Bronchial epithelial cell (primary cell): ENCODE measurements at places on chromosomes 13 and 19. TPM values are rescaled to one million over a fixed set of nuclear protein-coding genes. Genes with fewer than 3 reads are reported as not detected.
A peak's percentile ranks its signal among the peaks of the same experiment; 100 is the strongest.

WTIP gene
- total RNA-seq: 40.3 and 43.9 TPM in 2 replicates

SKA3 gene
- 1.2 and 1.8 TPM in 2 replicates for total RNA-seq

DNA sequence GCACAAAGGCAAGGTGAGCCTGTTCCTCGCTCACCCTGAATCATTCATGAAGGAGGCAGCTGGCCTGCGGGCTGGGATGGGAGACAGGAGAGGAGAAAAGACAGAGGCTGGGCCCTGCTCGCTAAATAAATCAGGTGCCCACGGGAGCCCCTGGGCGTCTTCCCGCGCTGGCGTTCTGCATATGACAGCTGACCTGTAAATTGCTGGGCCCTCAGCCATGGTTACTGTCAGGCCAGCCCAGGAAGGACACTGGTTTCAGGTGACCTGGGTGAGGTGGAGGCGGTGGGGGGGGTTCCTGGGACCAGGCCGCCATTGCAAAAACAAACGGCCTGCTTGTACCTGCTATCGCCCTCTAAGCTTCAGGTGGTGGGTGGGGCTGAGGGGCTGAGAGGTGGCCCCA is 3.4 kb upstream of the PTBP1 start:
- DNase-seq: no peak

GRCh38 chr19:43526884-43527859 is at the start of gene ETHE1:
Gene ETHE1, minus strand, starts transcription at chr19:43527201. Its CDS starts 24 bp downstream, at chr19:43527177.
- peak; percentile 56 for DNase-seq

GRCh38 chr13:40306817-40307216 is 359.6 kb downstream of the FOXO1 start:
- DNase-seq: peak; percentile 51

DNA sequence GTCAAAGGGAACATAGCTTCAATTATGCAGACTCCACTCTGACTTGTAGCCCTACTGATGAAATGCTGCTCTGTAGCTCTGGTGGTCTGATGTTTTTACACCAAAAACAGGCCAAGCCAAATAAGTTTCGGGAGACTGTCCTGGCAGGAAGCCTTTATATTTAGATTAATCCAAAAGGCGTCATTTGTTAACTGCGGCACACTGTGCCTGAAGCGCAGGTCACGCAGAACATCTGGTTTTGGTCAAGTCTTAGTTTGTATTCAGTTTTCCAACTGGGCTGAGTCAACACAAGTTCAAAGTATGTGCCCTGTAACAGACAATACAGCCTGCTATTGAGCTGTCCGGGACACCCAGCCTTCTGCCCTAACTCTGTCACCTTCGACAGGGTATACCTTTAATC is 154.6 kb upstream of the IPO5 start:
- no peak for DNase-seq
